ENCODE measurements at places on chromosomes 5 and 9.

GRCh38 chr5:153746440-153746839, 256.0 kb downstream of the GRIA1 start:
- DNase-seq: no peak

- DNase-seq: no peak
Observed at GRCh38 chr5:546376-546908, 22.2 kb upstream of the SLC9A3 start.

GRCh38 chr9:4318741-4319140, 18.9 kb upstream of the GLIS3 start:
- DNase-seq: no peak

- DNase-seq: no peak
Observed at GRCh38 chr9:13267743-13268142, 11.7 kb downstream of the MPDZ start.

GRCh38 chr9:120999317-120999716, 50.8 kb downstream of the C5 start:
- DNase-seq: no peak

Measured in activated CD4-positive, alpha-beta T cell treated with anti-CD3 and anti-CD28 coated beads, Interleukin-10, Interleukin-2, amounts not matched to agents 100 ng/mL and 50 ng/mL, durations not matched to agents 16 hours and 8 hours (primary cell).